ENCODE measurements at places on chromosomes 13 and 19.
A peak's percentile ranks its signal among the peaks of the same experiment; 100 is the strongest.

DNA sequence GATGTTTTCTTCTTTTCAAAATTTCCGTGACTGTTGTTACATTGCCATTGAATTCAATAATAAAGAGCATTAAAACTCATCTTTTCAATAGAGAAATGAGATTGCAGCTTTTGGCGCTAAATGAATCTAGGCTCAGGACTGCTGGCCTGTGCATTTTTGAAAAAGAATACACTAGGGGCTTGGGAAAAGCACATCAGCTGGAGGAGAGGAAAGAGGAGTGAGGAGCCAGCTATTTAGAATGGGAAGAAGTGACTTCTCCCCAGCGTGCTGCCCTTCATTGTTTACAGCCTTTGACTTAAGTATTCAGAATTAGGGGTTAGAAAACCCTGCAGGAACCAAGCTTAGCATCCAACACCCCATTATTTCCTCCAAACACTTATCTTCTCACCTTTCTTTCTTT, 43.3 kb downstream of the TNFSF11 start:
- DNase-seq: no peak

GRCh38 chr19:524062-524674, 7.4 kb upstream of the CDC34 start:
- DNase-seq: no peak

DNA sequence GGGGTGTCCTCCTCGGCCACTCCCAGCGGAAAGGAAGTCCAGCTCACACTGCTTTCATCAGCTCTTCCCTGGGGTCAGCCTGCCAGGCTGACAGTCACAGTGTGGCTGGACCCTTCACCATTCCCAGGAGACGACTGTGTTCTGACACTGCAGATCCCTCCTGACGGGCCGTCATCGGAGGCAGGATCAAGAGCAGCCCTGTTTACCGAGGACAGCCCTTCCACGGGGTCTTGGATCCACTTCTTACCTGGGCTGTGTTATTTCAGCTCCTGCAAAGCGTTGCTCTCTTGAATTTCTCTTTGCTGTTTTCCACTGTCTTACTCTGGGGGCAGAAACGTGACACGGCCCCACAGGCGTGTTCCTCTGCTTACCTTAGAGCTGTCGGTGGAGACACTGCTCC, 149.9 kb upstream of the SOX1 start:
- no peak for DNase-seq

DNA sequence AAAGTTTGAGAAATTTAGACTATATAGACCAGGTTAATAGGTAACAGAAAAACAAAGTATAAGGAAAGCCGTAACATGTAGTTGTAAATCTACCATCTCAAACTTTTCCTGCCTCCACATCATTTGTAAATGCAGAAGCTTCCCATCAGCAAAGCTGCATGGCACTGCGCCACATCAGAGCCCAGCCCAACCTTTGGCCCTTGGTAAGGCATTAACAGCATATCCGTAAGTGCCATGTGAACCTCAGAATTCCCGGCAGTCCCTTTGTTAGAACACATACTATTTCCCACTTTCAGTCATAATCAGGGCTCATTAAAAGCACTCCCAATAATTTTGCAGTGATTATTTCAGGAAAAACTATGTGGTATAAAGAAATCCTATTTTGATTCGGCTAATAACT, 51.6 kb downstream of the MPHOSPH8 start:
- DNase-seq: no peak

- no peak for DNase-seq
These were observed 188.2 kb upstream of the TSC22D1 start for GRCh38 chr13:44764302-44764692.

- DNase-seq: no peak
These were observed 88.9 kb upstream of the RNF113B start for GRCh38 chr13:98265692-98266551.

- peak; percentile 53 for DNase-seq
These were observed at the start of gene CYSLTR2 for GRCh38 chr13:48653472-48653939. CYSLTR2 (plus strand) TSS chr13:48653929; CDS start chr13:48706818, 52,889 bp downstream.

DNA sequence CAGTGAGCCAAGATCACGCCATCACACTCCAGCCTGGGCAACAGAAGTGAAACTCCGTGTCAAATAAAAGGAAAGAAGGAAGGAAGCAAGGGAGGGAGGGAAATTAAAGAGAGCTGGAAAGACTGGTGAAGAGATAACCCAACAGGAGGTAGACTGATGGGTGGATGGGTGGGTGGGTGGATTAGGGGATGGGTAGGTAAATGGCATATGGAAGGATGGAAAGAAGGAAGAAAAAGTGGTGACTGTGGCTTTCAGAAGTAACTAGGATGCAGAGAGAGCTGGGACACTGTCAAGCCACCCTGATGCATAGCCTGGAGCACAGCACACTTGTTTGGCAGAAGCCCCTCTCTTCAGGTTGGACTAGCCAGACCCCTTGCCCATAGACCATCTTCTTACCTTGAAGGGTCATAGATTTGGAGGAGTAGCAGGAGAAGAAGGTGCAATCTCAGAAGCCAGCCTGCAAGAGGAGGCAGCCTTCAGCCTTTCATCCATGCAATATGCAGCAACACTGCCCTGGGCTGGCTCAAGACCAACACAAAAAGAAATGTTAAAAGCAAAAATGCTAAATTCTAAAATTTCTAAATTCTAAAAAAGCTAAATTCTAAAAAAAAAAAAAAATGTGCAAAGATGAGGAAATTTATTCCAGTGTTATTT, 5.1 kb downstream of the IQCN start:
- DNase-seq: no peak

DNA sequence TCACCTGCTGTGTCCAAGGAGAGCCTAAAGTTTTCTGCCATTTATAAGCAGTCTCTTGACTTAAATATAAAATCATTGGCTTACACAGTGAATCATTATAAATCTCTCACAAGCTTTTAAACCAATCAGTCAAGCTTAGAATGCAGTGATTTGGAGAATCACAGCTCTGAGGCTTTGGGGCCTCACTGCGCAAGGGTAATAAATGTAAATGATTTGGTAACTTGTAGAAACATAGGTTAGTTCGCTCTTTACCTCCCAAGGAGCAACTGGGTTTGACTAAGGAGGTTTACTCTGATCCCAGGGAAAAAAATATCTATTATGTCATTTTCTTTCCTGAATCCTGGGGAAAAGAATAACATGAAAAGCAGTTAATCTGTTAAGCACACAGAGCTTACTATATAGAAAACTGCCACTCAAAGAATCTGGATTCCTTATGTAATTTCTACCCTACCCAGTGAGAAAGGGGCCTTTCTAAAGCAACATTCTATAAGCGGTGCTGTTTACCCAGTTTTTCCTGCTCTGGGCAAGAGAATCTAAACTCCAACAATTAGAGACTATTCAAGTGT, 128.2 kb downstream of the MZT1 start:
- DNase-seq: no peak

DNA sequence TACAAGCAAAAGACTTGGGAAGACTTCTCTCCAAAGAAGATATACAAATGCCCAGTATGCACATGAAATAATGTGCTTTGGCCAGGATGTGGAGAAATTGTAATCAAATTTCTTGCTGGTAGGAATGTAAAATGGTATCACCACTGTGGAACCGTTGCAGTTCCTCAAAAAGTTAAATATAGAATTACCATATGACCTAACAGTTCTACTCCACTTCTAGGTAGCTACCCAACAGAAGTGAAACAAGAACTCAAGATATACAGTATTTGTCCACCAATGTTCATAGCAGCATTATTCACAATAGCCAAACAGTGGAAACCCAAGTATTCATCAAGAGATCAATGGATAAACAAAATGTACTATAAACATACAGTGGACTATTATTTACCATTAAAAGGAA, 95.0 kb upstream of the KLF5 start:
- DNase-seq: no peak

GRCh38 chr13:48401480-48401879, 11.4 kb downstream of the LPAR6 start:
- DNase-seq: no peak

DNA sequence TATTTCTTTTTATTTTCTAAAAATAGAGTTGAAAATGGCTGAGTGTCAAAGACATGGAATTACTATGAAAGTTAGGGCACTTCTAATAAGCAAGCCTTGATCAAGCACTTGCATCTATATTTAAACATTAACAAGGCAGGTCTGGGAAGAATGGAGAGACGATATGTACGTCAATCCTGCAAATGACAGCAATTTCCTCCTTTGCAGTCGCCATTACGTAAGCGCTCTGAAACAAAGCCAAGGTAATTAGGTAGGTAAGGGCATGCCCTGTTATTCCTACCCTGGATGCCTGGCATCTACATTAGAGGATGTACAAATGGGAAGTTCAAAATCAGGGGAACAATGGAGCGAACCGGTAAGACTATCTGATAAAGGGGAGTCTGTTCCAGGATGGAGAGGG, 664.0 kb upstream of the ARGLU1 start:
- DNase-seq: no peak

DNA sequence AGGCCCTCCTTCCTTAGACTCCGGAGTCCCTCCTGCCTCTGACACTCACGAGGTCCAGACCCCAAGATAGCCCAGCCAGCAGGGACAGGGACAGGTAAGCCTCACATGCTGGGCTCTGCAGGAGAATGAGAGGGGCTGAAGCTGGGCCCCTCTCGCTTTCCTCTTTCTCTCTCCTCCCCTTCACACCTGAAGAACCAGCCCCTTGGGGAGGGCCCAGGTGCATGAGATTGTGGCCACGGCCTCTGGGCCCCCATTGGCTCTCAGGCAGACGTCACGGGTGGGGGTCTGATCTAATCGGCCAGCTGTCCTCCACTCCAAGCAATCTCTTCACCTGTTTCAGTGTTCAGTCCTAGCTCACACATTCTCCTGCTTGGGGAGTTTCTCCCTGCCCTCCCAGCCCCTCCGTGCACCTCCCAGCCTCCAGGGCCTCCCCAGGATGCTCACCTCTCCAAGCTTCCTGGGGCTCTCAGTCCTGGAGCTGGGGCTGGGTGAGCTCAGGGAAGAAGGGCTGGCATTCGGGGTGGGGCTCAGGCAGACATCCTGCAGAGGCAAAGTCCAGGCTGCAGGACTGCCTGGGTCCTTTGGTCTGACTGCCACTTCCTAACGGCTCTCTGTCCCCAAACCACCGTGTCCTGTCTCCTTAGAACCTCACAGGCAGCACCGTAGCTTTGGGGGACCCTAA, 2.8 kb downstream of the TMEM150B start:
- DNase-seq: no peak

DNA sequence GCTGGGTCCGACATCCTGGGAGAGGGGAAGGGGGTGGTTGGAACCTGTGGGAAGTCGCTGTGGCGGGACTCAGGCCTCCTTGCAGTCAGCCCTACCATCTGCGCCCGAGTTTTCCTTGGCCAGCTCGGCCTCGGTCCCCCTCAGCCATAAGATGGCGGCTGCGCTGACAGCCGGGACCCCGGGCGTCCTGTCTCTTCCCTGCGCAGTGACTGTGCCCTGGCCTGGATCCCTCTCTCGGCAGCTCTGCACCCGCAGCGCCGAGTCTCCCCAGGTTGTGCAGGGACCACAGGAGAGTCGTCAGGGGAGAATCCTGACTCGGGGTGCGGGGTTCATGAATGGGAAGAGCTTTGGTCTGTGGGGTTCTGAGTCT, 345 bp downstream of the ZNF257 start:
- DNase-seq: no peak

- peak; percentile 59 for DNase-seq
These were observed 322.8 kb upstream of the EDNRB start for GRCh38 chr13:78241278-78241919.

GRCh38 chr13:62483774-62484173, 1068.1 kb upstream of the PCDH20 start:
- DNase-seq: no peak

- DNase-seq: no peak
These were observed 4.0 kb downstream of the ERF start for GRCh38 chr19:42250666-42251531.

DNA sequence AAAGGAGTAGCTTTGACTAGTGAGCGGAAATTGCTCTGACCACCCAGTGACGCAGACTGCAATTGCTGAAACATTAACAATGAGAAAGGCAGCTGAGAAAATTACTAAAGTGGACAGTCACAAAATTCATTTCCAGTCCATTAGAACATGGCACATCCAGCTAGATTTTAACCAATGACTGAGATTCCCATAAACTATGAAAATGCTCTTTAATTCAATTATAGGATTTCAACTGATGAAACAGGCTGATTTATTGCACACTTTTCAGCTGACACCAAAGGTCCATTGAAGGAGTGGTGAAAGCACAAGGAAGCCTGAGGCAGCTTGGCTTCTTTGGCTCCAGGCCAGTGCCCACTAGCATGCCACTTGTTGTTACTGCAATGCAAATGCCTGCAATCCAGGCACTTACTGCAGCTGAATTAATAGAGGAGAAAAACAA, 933.4 kb downstream of the SLITRK6 start:
- DNase-seq: no peak

DNA sequence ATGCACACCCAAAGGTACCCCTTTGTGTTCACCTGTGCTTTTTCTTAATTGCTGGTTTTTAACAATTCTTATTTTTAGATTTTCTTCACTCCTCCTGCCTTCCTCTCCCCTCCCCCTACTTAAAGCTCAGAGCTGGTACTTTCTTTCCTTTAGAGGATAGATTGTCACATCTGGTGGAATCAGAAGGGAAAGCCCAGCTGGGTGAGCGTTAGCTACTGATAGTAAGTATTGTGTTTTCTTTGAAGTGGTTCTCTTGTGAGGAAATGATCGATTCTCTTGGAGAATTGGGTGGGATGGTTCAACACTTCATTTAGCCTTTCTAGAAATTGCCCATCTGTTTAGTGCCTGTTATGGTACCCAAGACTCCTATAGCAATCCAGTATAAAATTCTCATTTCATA, 84.8 kb downstream of the FLT1 start:
- DNase-seq: no peak

DNA sequence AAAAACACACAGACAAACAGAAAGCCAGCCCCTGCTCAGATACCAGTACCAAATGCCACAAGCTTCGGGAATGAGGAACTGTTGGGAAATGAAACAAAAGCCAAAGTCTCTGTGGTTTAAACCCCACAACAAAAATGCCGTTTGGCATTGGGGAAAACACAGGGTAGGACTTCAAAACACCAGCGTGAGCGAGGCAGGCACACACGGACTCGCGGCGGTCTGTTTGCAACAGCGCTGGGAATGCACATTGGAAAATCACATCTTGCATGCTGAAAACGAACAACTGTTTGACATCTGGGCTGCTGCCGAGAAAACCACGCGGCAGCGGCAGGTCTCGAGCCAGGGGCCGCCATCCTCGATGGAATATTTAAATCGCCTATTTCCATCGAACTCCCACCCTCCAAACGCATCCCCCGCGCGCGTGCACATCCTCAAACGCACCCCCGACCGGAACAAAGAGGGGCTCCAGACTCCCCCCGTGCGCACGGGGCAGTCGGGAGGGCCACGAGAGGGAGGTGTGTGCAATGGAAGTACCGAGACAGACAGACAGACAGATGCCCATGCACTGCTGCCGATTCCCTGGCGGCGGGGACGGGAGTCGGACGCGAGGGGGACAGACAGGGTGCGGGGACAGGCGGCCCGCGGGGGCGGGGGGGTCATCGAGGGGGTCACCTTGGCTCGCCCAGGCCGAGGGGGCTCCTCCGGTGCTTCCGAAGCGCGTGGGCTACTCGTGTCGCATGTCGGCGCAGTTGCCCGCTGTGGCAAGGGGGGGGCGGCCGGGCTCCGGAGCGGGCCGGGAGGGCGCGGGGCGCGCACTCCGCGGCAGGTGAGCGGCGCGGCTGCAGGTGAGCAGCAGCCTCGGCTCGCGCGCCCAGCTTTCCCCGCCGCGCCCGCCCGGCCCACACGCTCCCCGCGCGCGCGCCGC, at the start of gene GPR12:
Gene GPR12 (minus strand): TSS at position 880 of the 925 bp plus-strand sequence. CDS start 959 bp downstream, outside the sequence.
- no peak for DNase-seq

Data from GM12865 (cell line).